ENCODE measurements at places on chromosomes 5 and 9. TPM values are rescaled to one million over a fixed set of nuclear protein-coding genes. Genes with fewer than 3 reads are reported as not detected.

The SERF1B gene
- total RNA-seq, result 34.5 TPM

The HCN1 gene
- not detected for total RNA-seq

The SLC34A3 gene
- total RNA-seq, result not detected

The STC2 gene
- total RNA-seq, result 36.3 TPM

The LCP2 gene
- 0.22 TPM for total RNA-seq

The INSL6 gene
- total RNA-seq, result not detected

The CKMT2 gene
- total RNA-seq, result 0.20 TPM

The CER1 gene
- total RNA-seq, result not detected

The QRFP gene
- not detected for total RNA-seq

The CATSPER3 gene
- under 0.01 TPM for total RNA-seq

The SPDL1 gene
- total RNA-seq, result 5.2 TPM

The ROPN1L gene
- 1.1 TPM for total RNA-seq

The EXOSC3 gene
- total RNA-seq, result 28.6 TPM

The ADAMTSL1 gene
- total RNA-seq, result 0.99 TPM

The TRPM3 gene
- total RNA-seq, result 0.40 TPM

The KLF4 gene
- 0.65 TPM for total RNA-seq

The CDO1 gene
- not detected for total RNA-seq

The GALNT10 gene
- total RNA-seq, result 30.2 TPM

The SPATA6L gene
- 2.8 TPM for total RNA-seq

The LAMC3 gene
- 2.6 TPM for total RNA-seq

The SLC36A2 gene
- total RNA-seq, result not detected

The ATG10 gene
- 3.5 TPM for total RNA-seq

The CRB2 gene
- total RNA-seq, result not detected

The ARL14EPL gene
- total RNA-seq, result under 0.01 TPM

The MAMDC4 gene
- 2.0 TPM for total RNA-seq

The GNAQ gene
- total RNA-seq, result 33.3 TPM

The COL15A1 gene
- total RNA-seq, result not detected

The IL4 gene
- total RNA-seq, result not detected

The TTLL11 gene
- 3.0 TPM for total RNA-seq

The COL23A1 gene
- 0.40 TPM for total RNA-seq

The RLN2 gene
- 0.65 TPM for total RNA-seq

The PCDHA1 gene
- total RNA-seq, result under 0.01 TPM

The ENG gene
- 51.6 TPM for total RNA-seq

The OR1B1 gene
- total RNA-seq, result 0.22 TPM

The TMEM252 gene
- not detected for total RNA-seq

The DENND1A gene
- 6.9 TPM for total RNA-seq

The SGCD gene
- under 0.01 TPM for total RNA-seq

The FAM221B gene
- not detected for total RNA-seq

The ADGRD2 gene
- total RNA-seq, result not detected

The ADCY2 gene
- not detected for total RNA-seq

The CCDC192 gene
- total RNA-seq, result not detected

The BOD1 gene
- total RNA-seq, result 50.6 TPM

The CDK7 gene
- 22.4 TPM for total RNA-seq

The CDH12 gene
- not detected for total RNA-seq
